ENCODE measurements at places on chromosomes 4 and X.
A peak's percentile ranks its signal among the peaks of the same experiment; 100 is the strongest.

GRCh38 chrX:119155416-119156035, 27.9 kb upstream of the KIAA1210 start:
- no peak for DNase-seq

DNA sequence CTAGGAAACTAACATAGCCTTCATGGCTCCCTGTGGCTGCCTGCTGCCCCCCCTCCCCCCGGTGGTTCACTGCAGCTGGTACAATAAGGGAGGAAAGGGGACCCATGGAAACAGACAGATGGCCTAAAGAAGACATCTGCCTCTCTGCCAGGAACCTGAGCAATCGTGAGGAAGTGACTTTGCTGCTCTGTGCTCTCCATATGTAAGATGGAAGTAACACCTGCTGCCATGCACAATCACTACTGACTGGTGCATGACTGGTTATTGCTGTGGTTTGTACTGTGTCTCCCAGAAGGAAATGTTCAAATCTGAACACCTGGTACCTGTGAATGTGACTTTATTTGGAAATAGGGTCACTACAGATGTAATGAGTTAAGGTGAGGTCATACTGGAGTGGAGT, 43.6 kb downstream of the CD99L2 start:
- DNase-seq, result no peak

DNA sequence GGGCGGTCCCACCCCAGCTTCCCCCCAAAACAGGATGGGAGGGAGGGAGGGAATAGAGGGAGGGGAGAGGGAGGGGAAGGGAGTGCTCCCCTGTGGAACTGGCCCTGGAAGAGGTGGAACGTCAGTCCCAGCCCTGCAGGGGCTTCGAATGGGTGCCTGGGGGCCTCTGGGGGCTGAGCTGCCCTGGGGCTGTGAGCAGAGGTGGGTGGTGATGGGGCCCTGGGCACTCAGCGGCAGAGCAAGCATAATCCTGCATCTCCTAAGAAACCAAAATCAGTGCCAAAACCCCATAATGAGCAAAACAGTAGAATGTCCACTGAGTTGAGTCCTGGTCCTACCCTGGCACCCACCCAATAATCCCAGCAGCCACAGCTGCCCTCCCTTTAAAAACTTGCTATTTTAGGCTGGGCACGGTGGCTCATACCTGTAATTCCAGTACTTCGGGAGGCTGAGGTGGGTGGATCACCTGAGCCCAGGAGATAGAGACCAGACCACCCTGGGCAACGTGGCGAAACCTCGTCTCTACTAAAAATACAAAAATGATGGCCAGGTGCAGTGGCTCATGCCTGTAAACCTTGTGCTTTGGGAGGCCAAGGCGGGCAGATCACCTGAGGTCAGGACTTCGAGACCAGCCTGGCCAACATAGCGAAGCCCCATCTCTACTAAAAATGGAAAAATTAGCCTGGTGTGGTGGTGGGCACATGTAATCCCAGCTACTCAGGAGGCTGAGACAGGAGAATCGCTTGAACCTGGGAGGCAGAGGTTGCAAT, 11.1 kb downstream of the DOK7 start:
- DNase-seq, result no peak

- no peak for DNase-seq
Measured at GRCh38 chr4:139453041-139453370, 915 bp upstream of the RAB33B start.

DNA sequence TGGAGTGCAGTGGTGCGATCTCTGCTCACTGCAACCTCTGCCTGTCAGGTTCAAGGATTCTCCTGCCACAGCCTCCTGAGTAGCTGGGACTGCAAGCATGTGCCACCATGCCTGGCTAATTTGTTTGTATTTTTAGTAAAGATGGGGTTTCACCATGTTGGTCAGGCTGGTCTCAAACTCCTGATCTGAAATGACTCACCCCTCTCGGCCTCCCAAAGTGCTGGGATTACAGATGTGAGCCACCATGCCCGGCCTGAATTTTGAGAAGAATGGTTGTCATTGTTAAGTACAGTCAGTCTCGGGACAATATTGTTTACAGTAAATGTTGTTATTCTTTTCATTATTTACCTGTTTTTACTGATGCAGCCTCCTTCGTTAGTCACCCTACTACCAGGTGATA, 1226.2 kb upstream of the TENM3 start:
- no peak for DNase-seq

DNA sequence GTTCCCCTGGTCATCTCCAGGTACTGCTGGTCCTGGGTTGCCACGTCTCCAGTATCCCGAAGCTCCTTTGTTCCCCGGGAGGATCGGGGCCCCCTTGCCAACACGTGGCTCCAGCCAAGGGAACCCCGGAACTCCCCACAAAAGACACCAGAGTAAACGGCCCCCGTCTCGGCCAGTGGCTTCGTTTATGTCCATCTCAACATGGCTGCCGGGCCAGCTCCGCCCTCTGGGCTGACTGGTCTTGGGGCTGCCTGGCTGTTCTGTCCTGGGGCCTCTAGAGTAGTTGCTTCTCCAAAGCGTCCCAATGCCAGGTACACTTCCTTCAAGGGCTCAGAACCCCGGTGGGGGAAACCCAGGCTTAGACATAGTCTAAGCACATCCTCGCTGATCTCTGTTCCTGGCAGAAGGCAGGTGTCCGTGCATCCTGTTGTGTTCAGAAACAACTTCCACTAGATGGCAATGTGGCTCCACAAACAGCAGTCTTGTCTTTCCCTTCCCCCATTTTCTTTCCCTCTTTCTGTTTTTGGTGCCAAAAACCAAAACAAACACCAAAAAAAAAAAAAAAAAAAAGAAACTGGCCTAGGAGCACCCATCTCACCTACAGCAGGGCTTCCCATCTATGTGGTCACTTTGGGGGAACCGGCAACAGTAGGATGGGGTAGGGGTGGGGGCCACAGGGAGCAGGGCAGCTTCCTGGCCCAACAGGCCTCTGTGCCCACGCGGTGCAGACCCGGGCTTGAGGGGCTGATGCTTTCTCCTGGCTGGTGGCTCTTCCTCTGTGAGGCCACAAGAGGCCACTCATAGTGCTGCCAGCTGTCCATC, 35.3 kb downstream of the NBDY start:
- peak; percentile 50 for DNase-seq

DNA sequence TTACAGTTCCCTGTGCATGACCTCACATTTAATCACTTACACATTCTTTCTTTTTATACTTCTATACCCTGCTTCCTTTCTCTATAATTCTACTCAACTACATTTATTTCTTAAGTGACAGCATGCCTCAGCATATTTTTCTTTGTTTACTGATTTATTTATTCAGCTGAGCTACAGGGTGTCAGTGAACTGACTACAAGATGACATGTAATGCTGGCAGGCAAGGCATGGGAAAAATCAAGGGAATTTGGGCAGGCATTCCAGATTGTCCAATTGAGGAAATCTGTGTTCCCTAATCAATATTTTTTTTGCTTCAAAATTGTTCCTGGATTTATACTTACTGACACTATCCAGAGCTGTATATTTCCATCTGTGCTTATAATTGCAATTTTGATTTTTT, 875.5 kb downstream of the C4orf33 start:
- no peak for DNase-seq
